ENCODE measurements at places on chromosomes 6 and 20.

DNA sequence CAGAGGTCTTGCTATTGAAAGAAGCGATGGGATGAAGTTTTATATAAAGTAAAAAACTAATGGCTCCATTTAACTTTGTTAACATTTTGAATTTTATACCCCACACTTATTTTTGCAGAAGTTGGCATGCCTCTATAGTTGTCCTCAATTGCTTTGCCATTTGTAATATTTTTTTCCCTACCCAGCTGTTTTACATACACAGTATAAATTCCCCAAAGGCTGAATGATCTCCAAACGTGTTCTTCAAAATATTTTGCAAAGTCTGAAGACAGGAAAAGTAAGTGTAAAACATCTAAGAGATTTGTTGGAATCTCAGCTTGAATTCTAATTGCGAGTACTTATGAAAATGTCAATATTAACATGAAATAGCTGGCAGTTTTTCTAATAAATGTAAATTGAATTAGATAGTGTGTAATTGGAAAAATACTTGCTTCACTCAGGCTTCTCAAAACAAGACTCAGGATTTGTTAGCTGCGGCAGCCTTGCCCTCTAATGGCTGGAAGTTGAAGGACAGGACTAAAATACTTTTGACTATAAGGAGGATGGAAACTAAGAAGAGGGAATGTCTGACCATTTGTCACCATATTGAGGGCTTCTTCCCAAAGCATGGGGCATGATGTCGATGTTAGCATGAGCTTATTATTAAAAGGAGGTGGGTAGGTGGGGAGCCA is 226.8 kb downstream of the UST start:
- peak; percentile 25 for DNase-seq

DNA sequence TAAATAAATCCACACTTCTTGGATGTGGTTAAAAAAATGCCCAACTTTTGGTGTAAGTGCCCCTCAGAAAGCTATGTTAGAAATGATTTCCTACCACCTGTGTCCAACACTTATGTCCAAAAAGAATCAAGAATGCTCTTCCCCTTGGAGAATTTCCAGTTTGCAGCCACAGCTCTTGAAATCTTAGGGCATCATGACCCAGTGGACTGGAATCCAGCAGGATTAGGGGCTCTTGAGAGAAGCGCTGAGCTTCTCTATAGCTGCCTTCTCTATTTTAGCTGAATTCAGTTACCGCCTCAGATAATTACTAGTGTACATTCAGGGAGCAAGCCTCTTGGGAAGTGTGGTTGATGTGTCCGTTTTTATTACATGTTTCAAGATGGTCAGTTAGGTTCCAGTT is 2.5 kb downstream of the PHACTR1 start:
- DNase-seq = no peak

DNA sequence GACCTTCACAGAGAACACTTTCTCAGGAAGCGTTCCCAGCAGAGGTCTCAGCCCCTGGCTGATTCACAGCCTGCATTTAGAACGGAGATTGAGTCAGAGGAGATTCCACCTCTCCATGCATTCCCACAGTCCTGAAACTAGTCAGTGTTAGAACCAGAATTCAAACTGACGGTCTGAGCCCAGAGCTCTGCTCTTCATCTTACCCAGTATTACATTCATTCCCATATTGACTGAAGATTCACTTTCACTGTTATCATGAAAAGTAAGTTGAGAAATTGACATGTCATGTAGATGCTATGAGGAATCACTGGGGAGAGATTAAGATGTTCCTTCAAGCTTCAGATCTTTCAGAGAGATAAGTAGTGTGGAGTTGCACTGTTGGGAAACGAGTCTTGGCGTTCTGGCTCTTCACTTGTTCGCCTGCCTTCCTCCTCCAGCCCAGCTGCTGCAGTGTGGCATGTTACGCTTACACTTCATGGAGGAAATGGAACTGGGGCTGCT is 28.3 kb downstream of the MAS1 start:
- DNase-seq = no peak

GRCh38 chr20:32528171-32528891 is 56.8 kb downstream of the NOL4L start:
- peak; percentile 87 for DNase-seq

GRCh38 chr6:29946223-29947076 is 4.1 kb downstream of the HLA-A start:
- DNase-seq = no peak
